ENCODE measurements at places on chromosomes 11 and 22.

- DNase-seq, result no peak
These were observed at the start of gene OR51T1 for GRCh38 chr11:4881860-4882500. Gene OR51T1, plus strand, starts transcription at chr11:4881900. Its CDS starts 0 bp downstream, at chr11:4881900.

DNA sequence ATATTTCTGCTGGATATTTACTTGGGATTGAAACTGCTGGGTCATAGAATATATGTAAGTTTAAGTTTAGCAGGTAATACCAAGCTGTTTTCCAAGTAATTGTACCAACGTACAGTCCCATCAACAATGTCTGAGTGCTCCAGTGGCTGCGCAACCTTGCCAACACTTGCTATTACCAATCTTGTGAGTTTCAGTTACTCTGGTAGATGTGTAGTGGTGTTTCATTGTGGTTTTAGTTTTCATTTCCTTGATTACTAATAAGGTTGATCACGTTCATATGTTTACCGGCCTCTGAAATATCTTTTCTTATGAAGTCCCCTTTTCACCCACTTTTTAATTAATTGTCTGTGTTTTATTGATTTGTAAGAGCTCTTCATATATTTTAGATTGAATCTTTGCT is 370.6 kb upstream of the CADM1 start:
- peak; percentile 63 for DNase-seq

DNA sequence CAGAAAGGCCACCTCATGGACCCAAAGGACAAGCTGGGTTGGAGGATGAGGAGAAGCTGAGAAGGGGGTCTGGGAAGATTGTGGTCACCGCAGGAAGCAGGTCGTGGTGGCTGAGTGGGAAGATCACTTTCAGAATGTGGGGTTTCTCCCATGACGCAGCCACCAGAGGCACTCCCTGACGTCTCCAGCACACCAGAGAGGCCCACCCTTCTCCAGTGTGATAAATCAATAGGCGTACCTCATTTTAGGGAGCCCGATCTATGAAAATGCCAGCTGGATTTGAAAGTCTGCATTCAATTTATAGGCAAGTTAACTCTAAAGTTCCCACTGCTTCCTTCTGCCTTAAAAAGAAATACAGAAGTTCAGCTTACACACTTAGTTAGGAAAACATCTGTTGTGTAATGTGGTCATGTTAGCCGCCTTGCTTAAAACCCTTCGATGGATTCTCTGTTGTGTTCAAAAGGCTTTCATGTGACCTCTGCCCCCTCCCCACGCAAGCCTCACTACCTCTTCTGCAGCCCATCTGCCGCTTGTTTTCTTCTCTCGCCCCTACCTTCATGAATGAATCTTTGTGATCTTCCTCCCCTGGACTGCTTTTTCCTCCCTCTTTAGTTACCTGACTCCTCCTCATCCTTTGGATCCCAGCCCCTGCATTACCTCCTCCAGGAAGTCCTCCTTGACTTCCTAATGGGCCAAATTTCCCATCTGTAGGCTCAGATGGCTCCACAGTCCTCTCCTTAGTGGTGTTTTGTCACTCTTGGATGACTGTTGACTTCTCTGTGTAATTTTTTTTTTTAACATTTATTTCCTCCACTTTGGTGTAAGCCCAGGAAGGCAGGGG is 10.7 kb downstream of the TSPAN18 start:
- no peak for DNase-seq

GRCh38 chr11:64192434-64192833 is 6.5 kb downstream of the STIP1 start:
- DNase-seq, result no peak

DNA sequence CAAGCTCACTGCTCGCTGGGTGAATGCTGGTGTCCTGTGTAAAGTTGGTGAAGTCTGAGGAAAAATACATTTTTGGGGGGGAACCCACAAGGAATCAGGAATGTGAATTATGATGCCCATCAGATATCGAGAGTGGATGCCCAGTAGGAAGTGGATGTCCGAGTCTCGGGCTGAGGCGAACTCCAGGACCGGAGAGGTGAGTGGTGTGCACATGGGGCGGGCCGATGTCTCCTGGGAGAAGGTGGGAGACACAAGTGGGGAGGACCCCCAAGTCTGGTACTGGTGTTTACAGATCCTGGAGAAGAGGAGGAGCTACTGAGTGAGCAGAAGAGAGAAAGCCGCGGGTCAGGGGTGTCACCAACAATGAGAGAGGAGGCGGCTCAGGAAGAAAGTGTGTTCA is 19.2 kb upstream of the APOBEC3A start:
- no peak for DNase-seq

- DNase-seq, result no peak
These were observed 94.8 kb upstream of the RTL6 start for GRCh38 chr22:44592824-44593148.

DNA sequence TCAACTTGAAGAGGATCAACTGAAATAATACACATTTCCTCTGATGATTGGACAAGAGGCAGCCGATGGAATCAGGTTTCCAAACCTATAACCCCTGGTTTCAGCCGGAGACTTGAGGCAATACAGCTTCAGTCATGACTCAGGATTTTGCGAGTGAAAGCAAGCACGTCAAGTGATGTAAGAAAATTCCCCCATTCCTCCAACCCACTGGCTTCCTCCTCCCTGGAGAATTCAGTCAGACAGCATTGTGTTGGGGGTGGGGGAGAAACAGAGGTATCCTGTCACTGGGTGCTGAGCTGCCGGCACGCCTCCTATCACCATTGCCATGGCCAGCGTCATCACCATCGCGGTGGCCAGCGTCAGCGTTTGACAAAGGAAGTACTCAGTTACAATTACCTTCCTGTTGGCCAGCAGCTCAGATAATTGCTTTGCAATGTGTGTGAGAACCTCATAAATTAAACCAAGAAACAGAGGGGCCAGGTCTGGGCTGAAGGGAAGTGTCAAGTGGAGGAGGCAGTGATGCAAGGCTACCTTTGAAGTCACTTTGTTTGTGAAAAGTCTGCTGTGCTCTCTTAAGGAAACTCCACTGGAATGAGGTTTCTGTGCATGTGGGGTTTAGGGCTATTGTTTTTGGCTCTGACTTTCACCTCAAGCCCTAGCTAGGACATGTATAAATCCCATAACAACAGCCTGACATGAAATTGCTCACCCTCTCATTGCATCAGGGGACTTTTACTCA is 50.2 kb downstream of the LIF start:
- peak; percentile 76 for DNase-seq

GRCh38 chr11:50188040-50188439 is 155.4 kb downstream of the OR4C45 start:
- DNase-seq, result no peak

GRCh38 chr22:49192180-49192856 is 635.4 kb downstream of the BRD1 start:
- no peak for DNase-seq

DNA sequence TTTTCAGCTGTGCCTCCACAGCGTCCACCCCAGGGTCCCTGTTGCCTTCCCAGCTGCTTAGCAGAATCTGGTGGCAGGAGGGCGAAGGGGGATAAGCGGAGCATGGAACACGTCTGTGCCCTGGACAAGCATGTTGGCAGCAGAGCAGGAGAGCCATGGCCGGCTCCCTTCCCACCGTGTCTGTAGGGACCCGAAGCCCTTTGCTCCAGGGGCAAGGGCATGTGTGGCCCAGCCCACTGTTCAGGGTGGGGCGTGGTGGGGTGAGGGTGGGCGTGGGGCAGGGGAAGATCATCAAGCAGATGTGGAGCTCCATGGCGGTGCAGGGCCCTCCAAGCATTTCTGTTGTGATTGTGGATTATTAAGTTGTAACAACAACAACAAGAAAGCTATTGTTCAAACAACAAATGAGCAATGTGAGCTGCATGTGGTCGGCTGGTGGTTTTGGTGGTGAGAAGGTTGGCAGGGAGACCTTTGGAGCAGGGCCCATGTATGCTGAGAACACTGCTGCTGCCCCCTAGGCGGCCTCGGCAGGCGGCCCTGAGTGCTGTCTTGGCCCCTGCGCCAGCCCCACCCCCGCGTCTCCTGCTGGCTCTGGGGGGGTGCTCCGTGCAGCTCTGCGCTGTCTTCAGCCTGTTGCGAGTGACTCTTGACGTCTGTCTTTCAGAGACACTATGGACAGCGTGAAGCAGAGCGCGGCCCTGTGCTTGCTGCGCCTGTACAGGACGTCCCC is 50.9 kb downstream of the AP2A2 start:
- no peak for DNase-seq

DNA sequence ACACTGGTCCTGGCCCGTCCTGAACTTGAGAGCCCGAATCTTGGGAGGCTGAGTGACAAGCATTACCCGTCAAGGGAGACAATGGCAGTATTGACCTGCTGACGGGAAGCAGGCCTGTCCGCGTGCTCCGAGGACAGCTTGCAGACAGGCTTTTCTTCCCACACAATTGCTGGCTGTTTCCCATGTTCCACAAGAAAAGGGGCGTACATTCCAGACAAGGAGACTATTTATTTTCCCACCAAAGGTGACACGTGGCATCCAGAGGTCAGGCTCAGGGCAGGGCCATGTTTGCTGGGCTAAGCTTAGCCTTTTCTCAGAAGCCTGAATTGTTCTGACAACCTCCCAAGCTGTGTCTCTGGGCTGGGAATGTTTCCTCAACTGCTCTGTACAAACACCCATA is 86.9 kb upstream of the SPON1 start:
- DNase-seq, result no peak

- no peak for DNase-seq
These were observed 72.9 kb downstream of the ABTB2 start for GRCh38 chr11:34284811-34285481.

DNA sequence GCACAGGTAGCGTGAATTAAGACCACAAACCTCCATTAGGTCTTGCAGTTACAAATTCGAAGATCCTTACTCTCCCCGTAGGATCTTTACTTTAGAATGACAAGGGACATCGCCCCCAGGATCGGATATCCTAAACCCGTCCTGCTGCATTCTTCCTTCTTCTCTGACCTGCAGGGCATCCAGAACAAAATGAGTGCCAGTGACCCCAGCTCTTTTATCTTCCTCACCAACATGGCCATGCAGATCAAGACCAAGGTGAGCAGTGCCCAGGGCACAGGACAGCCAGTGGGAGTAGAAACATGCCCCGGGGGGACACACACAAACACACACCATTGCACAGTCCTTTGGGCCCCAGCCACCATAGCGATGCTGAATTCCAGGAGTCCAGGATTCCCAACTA is 42.6 kb upstream of the MPEG1 start:
- DNase-seq, result no peak

- DNase-seq, result no peak
These were observed 12.2 kb downstream of the MED19 start for GRCh38 chr11:57699813-57700212.

GRCh38 chr22:25403811-25404471 is 160.5 kb upstream of the GRK3 start:
- DNase-seq, result no peak

DNA sequence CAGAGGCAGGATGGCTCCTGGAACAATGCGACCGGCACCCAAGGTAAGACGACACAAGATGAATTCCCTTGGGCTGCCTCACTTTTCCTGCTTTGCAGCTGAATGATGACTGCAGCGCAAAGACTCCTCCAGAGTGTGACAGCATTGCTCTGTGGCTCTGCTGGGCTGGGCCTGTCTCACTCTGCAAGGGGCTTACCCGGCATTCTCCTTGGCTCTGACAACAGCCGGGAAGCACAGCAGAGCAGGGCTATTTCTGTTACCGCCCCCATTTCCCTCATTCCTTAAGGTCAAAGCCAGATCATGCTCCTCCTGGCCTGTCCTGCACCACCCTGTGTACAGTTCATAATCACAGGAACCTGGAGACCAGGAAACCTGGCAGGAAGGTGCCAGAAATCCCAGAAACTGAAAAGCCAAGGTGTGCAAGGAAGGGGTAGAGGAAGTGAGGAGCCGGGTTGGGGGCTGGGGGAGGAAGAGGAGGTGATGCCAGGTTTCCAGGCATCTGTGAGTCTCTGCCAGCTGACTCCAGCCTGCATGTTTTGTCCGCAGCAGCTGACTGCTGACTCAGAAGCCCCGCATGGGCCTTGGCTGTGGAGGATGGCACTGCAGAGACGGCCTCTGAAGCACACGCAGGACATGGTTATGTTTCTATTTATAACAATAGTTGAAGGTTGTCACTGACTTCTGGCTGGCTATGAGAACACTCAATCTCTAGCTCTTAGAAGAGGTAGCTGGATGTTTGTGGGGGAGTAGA is 113.6 kb downstream of the MICAL3 start:
- DNase-seq, result no peak

- peak; percentile 47 for DNase-seq
These were observed 32.0 kb upstream of the COMT start for GRCh38 chr22:19909350-19910179.

DNA sequence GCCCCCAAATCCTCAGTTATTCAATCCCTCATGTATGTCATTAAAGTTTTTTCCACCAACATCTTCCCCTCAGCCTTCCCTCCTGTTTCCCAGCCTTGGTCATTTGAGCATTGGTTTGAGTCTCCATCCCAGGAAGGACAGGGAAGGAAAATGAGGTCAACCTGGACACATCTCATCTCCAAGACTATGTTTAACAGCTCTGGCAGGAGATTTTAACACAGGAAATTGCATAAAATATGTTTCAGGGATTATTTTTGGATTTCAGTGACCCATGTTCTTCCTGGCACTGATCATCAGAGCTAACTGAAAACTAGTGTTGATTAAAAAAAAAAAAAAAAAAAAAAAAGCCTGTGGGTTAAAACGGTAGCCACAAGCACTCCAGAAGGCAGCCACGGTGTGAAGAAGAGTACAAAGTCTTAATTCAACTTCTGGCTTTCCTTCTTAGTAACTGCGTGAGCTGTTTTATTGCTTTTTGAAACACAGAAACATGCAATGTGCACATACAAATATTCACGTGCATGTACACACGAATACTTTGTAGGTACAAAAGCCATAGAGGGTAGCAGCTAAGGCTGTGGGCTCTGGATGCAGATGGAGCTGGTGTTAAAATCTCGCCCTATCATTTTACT is 164.4 kb upstream of the DDI1 start:
- DNase-seq, result no peak

DNA sequence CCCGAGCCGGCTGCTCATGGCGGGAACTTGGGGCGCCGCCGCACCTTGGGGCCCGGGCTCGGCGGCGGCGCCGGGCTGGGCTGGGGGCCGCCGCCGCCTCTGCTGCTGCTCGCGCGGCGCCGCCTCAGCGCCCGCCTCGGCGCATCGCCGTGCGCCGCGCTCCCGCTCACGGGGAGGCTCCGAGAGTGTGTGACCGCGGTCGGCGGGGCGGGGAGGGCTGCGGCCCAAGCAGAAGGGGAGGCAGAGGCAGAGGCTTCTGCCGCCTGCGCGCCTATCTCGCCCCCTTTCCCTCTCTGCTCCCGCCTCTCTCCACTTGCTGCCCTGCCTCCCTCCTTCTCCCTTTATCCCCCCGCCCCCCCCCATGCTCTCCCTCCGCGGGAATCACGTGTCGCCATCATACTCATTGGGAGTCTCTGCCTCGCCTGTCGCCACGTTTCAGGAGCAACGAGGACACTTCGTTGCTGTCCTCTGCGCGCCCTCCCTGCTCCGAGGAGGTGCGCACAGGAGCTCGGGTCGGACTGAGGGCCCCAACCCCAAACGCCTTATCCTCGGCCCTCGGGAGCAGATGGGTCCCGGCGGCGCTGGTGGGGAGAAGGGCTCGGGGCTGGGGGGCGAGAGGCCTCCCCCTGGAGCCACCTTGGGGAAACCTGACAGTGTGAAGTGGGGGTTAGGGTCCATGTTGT is at the start of gene GUCY1A2:
Gene GUCY1A2 (minus strand): TSS at position 258 of the 683 bp plus-strand sequence. CDS start 421 bp downstream, outside the sequence.
- peak; percentile 13 for DNase-seq

GRCh38 chr11:128187835-128188234 is 399.5 kb downstream of the ETS1 start:
- no peak for DNase-seq
